ENCODE measurements at places on chromosomes 5 and 9.

DNA sequence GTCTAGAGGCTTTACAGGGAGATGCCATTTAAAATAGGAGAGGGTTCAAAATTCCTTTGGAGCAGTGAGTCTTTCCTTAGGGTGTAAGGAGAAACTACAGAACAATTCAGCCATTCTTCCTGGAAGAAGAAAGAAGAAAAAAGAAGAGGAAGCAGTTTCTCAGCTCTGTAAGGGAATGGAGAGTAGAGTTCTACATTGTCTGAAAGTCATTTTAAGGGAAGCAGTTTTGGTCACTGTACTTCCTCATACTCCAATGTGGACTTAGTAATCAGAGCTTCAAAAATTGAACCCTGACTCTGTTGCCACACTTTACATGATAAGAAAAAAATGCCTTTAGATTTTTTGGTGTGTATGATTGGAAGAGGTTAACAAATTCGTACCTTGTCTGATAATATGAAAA is 122.4 kb downstream of the LRRC70 start:
- H3K4me1 ChIP-seq = no peaks in the 10 kb centered on the region
- no peaks in the 10 kb centered on the region for H3K36me3 ChIP-seq
- no peak overlapping the region for H3K4me3 ChIP-seq
- no peak for DNase-seq
- H3K27me3 ChIP-seq = no peaks in the 10 kb centered on the region

- no peak for DNase-seq
- H3K36me3 ChIP-seq = no peaks in the 10 kb centered on the region
- H3K27ac ChIP-seq = no peak overlapping the region
- no peaks in the 10 kb centered on the region for H3K27me3 ChIP-seq
- no peak overlapping the region for H3K4me3 ChIP-seq
Observed at GRCh38 chr9:29875547-29875946, 2302.3 kb upstream of the C9orf72 start.

GRCh38 chr9:3912817-3913216 is 387.0 kb upstream of the RFX3 start:
- no peak overlapping the region for H3K27ac ChIP-seq
- H3K27me3 ChIP-seq = no peaks in the 10 kb centered on the region
- no peak for DNase-seq
- no peaks in the 10 kb centered on the region for H3K36me3 ChIP-seq
- no peaks in the 10 kb centered on the region for H3K4me1 ChIP-seq

DNA sequence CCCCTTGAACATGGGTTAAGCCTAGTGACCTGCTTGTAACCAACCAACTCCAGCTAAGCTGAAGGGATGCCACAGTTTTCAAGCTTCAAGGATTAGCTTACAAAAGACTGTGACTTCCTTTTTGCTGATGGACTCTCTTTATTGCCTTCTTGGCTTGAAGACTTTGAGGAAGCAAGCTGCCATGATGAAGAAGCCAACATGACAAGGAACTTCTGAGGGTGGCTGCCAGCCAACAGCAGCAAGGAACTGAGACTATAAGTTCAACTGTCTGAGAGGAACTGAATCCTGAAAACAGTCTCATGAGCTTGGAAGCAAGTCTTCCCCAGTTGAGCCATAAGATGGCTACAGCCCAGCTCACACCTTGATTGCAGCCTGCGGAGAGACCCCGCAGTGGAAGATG is 116.1 kb upstream of the TAF11L2 start:
- H3K27ac ChIP-seq = no peak overlapping the region
- no peaks in the 10 kb centered on the region for H3K36me3 ChIP-seq

DNA sequence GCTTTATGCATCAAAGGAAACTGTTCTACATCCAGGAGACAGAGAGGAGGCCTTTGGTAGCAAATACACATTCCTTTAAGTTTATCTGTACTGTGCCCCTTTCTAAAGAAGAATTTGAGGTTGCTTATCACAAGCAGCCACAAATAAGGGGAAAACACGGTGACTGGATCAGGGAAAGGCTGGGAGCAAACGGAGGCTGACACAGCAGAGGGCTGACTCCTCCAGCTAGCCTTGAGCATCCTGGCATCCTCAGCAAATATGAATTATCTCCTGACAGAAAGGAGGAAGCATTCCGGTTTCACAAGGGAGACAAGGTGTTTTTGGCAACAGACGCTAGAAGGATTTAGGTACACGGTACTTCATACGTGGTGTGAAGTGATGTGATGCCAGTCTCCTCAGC is 133.5 kb downstream of the DCP2 start:
- H3K4me1 ChIP-seq = no peaks in the 10 kb centered on the region
- DNase-seq = no peak
- H3K4me3 ChIP-seq = no peak overlapping the region
- H3K27me3 ChIP-seq = no peaks in the 10 kb centered on the region

- no peak overlapping the region for H3K4me3 ChIP-seq
- no peak overlapping the region for H3K27ac ChIP-seq
- peak; percentile 46 for DNase-seq
- no peaks in the 10 kb centered on the region for H3K36me3 ChIP-seq
- H3K4me1 ChIP-seq = no peaks in the 10 kb centered on the region
Observed at GRCh38 chr5:132272311-132273210, 15.1 kb downstream of the PDLIM4 start.

- H3K27me3 ChIP-seq = no peaks in the 10 kb centered on the region
- H3K27ac ChIP-seq = no peak overlapping the region
- no peak for DNase-seq
- H3K36me3 ChIP-seq = no peaks in the 10 kb centered on the region
- peaks cover 13% of the 10 kb centered on the region for H3K4me1 ChIP-seq
Observed at GRCh38 chr9:136084063-136084944, 10.8 kb downstream of the NACC2 start.

- H3K4me3 ChIP-seq = no peak overlapping the region
- DNase-seq = no peak
- no peaks in the 10 kb centered on the region for H3K36me3 ChIP-seq
- H3K4me1 ChIP-seq = no peaks in the 10 kb centered on the region
- H3K27ac ChIP-seq = no peak overlapping the region
- H3K27me3 ChIP-seq = no peaks in the 10 kb centered on the region
Observed at GRCh38 chr5:81854915-81855314, 104.0 kb upstream of the SSBP2 start.

GRCh38 chr9:120368799-120369198 is 211.2 kb downstream of the CDK5RAP2 start:
- H3K36me3 ChIP-seq = no peaks in the 10 kb centered on the region
- no peak for DNase-seq
- H3K27ac ChIP-seq = no peak overlapping the region
- H3K4me3 ChIP-seq = no peak overlapping the region

DNA sequence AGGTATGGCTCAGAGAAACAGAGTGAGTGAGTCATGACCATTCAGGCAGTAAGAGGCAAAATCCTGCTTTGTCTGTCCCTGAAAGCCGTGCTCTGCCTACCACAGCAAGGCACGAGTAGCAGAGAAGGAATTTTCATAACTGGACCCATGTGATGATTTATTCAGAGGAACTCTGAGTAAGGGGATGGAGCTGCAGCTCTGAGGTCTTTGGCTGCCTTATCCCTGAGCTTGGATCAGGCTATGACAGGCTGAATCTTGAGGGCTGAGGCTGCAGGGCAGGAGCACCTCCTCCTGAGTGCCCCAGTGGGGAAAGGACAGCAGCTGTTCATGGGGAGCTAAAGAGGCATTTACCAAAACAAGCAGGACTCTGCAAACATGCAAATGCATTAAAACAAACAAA is 183.4 kb downstream of the PAPPA start:
- H3K27me3 ChIP-seq = no peaks in the 10 kb centered on the region
- DNase-seq = no peak
- no peak overlapping the region for H3K4me3 ChIP-seq
- no peaks in the 10 kb centered on the region for H3K4me1 ChIP-seq

GRCh38 chr9:16191691-16192402 is 639.0 kb downstream of the CCDC171 start:
- no peaks in the 10 kb centered on the region for H3K36me3 ChIP-seq
- peak; percentile 49 for DNase-seq
- no peaks in the 10 kb centered on the region for H3K4me1 ChIP-seq
- H3K27me3 ChIP-seq = no peaks in the 10 kb centered on the region
- no peak overlapping the region for H3K27ac ChIP-seq
- H3K4me3 ChIP-seq = no peak overlapping the region

GRCh38 chr5:170795154-170795553 is 11.6 kb downstream of the GABRP start:
- H3K27ac ChIP-seq = no peak overlapping the region
- H3K36me3 ChIP-seq = no peaks in the 10 kb centered on the region
- no peaks in the 10 kb centered on the region for H3K27me3 ChIP-seq
- no peak for DNase-seq
- H3K4me3 ChIP-seq = no peak overlapping the region
- H3K4me1 ChIP-seq = no peaks in the 10 kb centered on the region

- H3K27ac ChIP-seq = no peak overlapping the region
- no peaks in the 10 kb centered on the region for H3K27me3 ChIP-seq
- no peak overlapping the region for H3K4me3 ChIP-seq
- DNase-seq = no peak
- H3K4me1 ChIP-seq = no peaks in the 10 kb centered on the region
Observed at GRCh38 chr5:159657771-159658170, 258.5 kb upstream of the ADRA1B start.

Data from prostate gland (tissue), 2 donors.